ENCODE measurements at places on chromosomes 2 and 18.
A peak's percentile ranks its signal among the peaks of the same experiment; 100 is the strongest.

DNA sequence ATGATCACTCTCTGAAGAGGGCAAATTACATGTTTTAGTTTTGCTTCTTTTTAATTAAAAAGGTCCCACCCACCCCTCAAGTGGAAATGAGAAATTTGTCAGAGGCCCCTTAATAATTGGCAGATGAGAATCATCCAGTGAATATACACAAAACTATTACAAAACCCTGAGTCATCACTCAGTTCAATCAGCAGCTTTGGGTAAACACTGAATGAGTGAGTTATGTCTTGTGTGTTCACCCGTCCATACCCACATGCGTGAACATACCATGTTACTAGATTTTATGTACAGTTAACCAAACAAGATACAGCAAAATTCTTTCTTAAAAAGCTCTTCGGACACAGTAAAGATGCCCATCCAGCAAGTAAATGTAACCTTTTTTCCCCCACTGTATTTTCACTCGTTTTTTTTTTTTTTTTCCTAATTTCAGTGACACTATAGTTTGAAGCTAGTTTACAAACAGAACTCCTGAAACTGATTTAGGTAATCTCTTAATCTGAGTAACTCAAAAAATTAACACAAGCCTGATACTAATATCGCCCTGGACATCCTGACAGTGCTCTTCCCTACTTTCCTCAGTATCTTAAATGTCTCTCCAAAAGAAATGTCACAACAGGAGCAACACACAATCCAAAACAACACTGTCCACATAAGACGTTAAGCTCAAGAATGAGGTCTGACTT lies 1.4 kb downstream of the PSME4 start:
- DNase-seq: peak; percentile 88

DNA sequence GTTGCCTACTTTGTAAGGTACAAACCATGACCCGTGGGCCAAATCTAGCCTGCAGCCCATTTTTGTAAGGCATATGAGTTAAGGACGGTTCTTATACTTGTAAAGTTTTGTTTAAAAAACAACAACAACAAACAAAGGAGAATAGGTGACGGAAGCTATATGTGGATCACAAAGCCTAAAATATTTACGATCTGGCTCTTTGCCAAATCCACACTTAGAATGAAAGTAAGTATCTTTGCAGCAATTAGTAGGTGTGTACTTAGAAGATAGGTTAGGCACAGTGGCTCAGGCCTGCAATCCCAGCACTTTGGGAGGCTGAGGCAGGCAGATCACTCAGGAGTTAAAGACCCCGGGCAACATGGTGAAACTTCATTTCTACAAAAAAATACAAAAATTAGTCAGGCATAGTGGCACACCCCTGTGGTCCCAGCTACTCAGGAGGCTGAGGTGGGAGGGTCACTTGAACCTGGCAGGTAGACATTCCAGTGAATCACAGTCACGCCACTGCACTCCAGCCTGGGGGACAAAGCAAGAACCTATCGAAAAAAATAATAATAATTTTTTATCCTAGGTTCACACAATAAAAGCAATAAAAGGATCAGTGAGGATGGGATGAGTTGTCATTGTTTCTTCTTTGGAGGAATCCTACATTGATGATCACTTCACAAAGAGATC lies 57.8 kb upstream of the CTAGE1 start:
- DNase-seq: no peak

- DNase-seq: no peak
These were observed 1189.1 kb upstream of the NXPH2 start for GRCh38 chr2:139969323-139969722.

DNA sequence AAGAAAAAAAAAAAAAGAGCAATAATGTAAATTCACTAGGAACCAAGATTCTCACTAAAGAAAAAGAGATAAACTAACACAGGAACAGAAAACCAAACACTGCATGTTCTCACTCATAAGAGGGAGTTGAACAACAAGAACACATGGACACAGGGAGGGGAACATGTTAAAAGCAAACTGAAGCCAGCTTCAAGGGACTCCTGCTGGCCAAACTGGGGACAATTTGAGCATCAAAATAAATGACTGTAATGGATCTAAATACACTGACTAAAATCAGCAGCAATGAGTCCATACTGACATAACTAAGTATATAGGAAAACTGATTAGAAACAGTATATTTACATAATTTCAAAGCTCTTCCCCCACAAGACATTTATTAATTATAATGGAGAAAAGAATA lies 73.0 kb downstream of the FARSB start:
- DNase-seq: no peak

- DNase-seq: no peak
These were observed 557.3 kb upstream of the ZNF804A start for GRCh38 chr2:184041077-184041476.
